NAMALWA (cell line): ENCODE measurements at places on chromosomes 2 and 18.

DNA sequence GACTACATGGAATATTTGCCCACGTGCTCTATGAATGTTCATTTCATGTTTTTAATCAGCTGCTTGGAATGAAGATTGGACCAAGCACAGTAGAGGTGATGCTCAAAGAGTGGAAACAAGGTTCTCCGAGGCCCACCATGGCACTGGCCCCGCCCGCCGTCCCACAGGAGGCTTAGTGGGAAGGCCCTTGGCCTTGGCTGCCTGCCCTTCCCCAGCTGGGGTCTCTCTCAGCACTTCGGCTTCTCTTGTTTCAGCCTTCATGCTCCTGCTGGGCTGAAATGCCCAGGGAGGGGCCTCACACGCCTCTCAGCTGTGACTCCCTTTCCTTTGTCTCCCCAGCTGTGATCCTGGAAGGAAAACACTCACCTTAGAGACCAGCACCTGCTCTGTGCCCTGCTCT is 833.2 kb downstream of the GALR1 start:
- no peak for DNase-seq

DNA sequence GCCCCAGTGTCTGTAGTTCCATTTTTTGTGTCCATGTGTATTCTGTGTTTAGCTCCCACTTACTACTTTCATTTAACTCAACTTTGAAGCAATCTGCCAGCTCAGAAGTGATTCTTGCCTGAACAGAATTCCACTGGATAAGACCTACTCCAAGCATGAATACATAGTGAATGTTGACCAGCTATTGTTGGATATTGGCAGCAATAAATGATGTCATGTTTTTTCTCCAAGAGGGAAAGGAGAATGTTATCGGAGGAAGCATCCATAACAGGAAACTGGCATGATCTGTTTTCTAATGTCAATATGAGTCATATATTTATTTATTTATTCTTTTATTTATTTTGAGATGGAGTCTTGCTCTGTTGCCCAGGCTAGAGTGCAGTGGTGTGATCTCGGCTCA is 36.8 kb upstream of the TRAPPC8 start:
- no peak for DNase-seq

- DNase-seq: no peak
Observed at GRCh38 chr18:35442701-35443100, 55.1 kb downstream of the INO80C start.

DNA sequence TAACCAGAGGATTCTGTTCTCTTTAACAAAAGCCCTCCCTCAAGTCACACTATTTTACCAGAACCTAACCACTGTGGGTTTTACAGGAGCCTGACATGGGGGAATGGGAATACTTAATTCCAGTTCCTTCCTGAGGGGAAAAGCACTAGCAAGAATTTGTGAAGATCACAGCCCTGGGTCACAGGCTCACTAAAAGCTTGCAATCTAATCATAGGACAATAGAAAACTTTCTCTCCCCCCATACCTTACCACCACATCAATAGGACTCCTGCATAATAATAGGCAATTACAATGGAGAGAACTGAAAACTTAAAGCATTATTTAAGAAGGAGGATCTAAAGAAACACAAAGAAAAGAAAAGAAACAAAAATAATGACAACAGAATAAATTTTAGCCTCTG is 225.8 kb upstream of the ZNF804A start:
- DNase-seq: no peak

DNA sequence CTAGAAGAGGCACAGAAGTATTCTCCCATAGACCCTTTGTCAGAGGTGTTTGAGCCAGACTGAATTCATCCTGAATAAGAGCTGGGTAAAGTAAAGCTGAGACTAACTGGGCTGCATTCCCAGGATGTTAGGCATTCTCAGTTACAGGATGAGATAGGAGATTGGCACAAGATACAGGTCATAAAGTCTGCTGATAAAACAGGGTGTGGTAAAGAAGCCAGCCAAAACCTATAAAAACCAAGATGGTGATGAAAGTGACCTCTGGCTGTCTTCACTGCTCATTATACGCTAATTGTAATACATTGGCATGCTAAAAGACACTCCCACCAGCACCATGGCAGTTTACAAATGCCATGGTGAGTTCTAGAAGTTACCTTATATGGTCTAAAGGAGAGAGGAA is 364.9 kb upstream of the TMEFF2 start:
- no peak for DNase-seq

DNA sequence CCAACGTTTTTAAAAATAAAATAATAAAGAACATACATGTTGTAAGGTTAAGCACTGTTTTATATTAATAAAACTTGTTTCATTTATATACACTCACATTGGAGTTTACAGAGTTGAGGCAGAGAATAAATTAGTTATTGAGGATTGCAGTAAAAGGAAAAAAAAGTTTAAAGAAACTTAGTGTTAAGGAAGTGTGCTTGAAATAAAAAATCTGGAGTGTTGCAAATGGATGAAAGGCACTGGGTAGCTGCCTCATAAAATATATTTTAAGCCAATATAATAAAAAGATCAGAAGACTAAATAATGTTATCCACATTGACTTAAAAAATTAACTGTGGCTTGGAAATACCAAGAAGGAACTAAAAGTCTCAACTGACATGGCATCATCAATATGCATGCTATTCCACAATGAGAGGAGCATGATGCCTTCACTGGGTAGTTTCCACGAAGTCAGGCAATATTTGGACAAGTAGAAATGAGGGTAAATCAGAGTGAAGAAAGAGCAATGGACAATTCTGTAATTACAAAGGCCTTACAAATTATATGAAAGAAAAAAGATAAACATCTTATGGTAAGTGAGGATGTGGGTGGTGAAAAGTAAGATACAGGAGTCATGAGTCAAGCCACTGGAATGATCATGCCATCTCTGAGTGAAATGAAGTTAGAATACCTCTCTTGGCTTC is 2.5 kb downstream of the GALNT3 start:
- no peak for DNase-seq

DNA sequence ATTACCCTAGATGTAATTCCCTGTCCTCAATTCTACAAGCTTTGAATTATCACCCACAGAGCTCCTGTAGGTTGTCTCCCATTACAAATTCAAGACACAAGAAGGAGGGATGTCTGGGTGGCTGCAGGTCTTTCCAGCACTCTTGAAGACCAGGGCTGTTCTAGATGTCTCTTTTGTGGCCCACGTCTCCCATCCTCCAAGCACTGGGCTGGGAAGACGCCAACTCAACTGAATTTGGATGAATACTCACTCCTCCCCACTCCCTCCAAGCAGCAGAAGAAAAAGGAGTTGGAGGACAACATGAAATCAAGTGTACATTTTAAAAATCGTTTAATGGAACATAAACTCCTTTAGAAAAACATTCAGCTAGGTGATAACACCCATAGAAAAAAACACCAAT is 31.2 kb downstream of the SMAD7 start:
- no peak for DNase-seq

GRCh38 chr2:16334886-16335603 is 330.6 kb downstream of the CYRIA start:
- DNase-seq: no peak
